CD4-positive, alpha-beta T cell (primary cell): ENCODE measurements at places on chromosomes 2 and 18.

- no peak for DNase-seq
These were observed 7.8 kb upstream of the ETAA1 start for GRCh38 chr2:67389286-67389685.

DNA sequence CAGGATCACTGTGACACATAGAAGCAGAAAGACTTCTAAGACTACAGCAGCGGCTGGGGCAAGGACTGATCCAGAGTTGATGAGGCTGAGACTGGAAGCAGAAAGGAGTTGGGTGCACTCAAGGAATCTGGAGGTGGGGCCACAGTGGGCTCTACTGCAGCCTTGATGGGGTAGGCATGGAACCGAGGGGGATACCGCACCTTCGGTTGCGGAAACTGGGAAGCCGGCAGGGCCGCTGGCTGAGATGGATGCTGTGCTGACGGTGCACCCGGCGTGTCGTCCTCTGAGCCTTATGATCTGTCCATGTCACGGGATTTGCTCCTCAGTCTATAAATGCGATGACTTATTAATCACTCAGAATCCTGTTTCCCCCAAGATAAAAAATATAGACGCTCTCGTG, 473.5 kb upstream of the MYT1L start:
- no peak for DNase-seq

GRCh38 chr2:3728104-3729054, 25.0 kb downstream of the DCDC2C start:
- peak; percentile 5 for DNase-seq

DNA sequence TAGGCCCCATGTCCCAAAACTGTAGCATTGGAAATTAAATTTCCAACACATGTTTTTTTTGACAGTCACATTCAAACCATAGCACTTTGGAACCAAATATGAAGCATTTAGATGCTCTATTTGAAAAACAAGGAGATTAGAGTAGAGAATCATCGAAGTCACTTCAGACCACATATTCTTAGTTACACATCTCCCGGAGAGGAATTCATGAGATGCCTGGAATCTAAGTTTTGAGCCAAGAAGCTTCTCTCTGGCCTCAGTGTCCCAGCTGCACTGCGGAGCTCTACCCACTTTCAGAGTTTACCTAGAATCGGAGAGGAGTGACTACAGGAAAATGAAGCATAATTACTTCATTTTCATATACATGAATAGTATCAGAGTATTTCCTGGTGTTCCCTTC, 385.9 kb downstream of the TNS1 start:
- no peak for DNase-seq

DNA sequence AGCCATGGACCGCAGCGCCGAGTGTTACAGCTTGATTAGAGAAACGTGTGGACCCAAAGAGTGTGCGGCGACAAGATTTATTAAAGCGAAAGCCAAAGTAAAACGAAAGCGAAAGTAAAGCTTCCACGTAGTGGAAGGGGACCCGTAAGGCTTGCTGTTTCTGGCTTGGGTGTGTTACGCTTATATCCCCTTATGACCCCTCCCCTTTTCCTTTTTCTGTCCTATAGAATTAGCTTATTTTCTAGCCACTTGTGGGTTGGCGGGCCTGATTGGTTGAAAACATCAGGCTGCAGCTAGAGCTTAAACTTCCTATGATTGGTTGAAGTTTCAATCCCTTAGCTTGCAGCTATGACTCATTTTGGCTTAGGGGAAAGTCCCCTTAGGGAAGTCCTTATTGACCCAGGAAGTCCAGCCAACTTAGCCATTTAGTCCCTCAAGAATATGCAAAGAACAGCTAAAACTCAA, 969.7 kb downstream of the DCDC2C start:
- DNase-seq: no peak

GRCh38 chr18:80225685-80226084, 21.6 kb downstream of the PARD6G start:
- no peak for DNase-seq

DNA sequence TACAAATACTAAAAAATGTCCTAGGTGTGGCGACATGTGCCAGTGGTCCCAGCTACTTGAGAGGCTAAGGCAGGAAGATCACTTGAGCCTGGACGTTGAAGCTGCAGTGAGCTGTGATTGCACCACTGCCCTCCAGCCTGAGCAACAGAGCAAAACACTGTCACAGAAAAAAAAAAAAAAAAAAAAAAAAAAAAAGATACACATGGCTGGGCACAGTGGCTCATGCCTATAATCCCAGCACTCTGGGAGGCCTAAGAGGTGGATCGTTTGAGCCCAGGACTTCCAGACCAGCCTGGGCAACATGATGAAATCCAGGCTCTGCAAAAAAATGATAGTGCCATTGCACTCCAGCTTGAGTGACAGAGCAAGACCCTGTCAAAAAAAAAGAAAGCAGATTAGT, 13.7 kb downstream of the KANSL1L start:
- no peak for DNase-seq

DNA sequence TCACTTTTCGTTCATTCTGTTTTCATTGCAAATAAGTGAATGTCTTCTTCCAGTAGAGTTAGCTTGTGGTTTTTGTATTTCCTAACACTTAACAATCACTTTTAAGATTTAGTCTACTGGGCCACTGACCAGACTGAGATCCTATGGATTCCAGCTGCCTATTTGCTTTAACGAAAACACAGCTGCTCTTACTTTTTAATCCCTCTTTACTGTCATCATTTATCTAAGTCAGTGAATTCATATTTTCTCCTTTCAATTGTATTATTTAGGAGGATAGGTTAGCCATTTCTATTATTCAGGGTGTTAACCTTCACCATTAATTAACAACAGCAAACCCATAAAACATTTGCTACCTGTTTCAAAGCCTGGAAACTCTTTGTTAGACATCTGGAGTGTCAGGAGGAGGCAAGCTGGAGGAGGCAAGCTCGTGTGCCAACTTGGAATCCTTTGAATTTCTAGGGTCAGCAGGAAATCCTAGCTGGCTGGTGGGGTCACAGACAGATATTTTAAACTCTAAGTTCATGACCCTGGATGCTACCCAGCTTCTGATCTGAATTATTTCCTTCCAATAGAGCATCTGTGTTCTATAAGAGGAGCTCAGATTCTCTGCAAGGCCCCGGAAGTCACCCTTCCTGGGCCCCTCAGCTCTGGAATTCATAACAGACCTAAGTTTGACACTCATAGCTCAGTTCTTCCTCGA, 385.3 kb downstream of the RBM43 start:
- no peak for DNase-seq

GRCh38 chr2:233101141-233101540, 41.0 kb downstream of the INPP5D start:
- DNase-seq: no peak
